ENCODE measurements at places on chromosomes 3 and 15.

GRCh38 chr3:25125201-25125600, 302.9 kb upstream of the RARB start:
- DNase-seq, result no peak

GRCh38 chr3:127034195-127034989, 51.5 kb downstream of the PLXNA1 start:
- no peak for DNase-seq

DNA sequence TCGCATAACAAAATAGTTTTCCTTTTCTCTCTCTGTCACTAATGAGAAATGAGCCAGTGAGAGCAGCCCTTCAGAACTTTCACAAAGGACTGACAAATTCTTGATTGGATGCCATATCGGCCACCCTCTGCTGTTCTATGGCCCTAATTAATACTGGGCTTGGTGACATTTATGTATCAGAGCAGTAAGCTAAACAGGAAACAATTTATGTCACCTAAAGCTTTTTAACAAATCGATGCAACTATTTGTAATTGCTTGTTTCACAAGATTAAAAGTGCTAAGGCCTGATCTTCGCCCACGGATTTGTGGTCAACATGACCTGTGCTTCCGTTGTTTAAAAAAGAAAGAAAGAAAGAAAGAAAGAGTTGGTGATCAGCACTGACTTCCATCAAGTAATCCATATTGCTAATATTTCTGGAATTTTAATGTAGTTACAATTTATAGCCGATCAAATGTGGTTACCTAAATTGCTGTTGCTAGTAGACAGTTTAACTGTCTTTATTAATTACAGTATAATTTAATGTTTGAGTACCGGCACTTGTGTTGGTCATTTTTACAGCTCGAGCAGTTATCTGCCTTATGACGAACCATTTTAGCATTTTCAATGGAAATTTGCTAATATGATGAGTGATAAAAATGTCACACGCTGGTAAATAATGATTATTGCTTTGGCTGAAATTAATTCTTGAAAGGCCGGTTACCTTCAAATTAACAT, 631.3 kb downstream of the FOXP1 start:
- DNase-seq, result peak; percentile 27

GRCh38 chr15:69945729-69946128, 152.0 kb downstream of the TLE3 start:
- DNase-seq, result no peak

- peak; percentile 46 for DNase-seq
Observed at GRCh38 chr3:65342084-65342683, 654.4 kb upstream of the ADAMTS9 start.

DNA sequence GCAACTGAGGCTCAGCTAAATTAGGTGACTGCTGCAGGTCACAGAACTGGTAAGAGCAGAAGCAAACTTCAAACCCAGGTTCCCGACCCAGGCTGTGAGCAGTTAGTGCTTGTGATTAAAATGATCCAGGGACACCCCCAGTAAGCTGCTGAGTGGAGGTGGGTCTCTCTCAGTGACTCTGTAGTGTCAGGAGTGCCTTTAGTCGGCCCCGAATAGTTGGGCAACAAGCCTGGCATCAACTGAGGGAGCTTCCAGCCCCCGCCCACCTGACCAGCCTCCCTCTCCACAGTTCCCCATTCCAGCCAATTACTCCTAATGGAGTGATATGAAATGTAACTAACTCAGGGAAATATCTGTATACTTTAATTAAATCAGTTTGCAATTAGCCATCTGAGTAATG, 168.0 kb upstream of the SMAD3 start:
- DNase-seq, result no peak

- no peak for DNase-seq
Observed at GRCh38 chr15:68441045-68441743, 9.2 kb upstream of the ITGA11 start.

DNA sequence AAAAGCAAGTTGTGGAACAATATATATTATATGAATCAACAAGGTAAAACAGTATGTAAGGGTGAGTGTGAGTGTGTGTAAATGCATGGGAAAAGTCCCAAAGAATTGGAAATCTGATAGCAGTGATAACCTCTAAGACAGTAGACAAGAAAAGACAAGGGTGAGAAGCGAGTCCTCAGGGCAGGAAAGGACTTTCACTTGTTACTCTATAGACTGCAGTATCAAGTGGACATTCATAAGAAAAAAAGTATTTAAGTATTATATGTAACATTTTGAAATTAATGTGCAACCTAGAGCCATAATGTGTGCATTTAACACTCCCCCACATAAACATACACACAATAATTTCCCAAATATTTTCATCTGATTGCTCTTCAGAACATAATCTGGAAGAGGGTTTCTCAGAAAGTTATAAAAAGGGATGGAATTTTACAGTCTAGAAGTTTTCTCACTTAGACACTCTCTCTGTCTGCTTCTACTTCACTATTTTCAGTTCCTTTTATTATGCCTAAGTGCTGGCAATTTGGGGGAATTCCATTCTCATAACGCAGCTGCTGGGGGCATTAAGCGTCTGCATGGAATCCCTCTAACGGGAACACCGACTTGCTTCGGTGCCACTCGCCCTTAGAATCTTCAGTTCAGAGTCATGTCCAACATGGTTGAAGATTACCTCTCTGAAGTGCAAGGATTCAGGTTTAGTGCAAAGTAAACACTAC, 50.0 kb upstream of the CDIN1 start:
- DNase-seq, result no peak

- no peak for DNase-seq
Observed at GRCh38 chr3:32797776-32798175, 20.0 kb upstream of the TRIM71 start.

GRCh38 chr15:75153087-75153486, 48.6 kb upstream of the C15orf39 start:
- peak; percentile 45 for DNase-seq

DNA sequence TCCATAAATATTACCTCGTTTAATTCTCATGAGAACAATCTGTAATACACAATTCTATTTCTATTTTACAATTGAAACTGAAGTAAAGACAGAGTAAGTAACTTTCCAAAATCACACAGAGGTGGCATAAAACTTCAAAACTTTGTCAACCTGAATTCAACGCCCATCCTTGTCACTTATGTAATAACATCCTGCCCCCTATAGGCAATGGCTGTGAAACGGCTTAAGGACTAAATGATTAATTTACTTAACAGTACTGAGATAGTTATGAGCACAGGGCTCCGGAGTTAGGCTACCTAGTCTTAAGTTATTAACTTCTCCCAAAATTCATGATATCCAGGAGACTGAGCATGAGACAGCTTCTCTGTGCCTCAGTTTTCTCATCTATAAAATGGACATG, 293.1 kb upstream of the CHRM5 start:
- peak; percentile 13 for DNase-seq

GRCh38 chr3:87228316-87228715, 1.2 kb downstream of the CHMP2B start:
- no peak for DNase-seq

DNA sequence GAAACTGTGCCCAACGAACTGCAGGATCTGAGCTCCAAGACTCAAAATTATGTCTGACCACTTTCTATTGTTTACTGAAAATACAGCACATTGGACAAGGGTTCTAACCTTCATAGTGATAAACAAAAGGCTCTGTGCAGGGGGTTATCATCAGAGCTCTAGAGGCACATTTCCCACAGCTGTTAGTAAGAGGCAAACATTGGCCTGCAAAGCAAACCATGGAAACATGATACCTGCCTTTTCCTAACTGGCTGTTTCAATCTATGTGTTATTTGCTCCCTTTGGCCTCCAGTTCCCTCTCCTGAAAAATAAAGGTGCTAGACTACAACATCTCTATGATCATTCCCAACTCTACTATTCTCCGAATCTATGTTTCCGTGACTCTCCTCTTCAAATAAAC, 159.7 kb upstream of the ARHGEF26 start:
- DNase-seq, result no peak

All from activated CD8-positive, alpha-beta T cell treated with anti-CD3 and anti-CD28 coated beads for 36 hours (primary cell).